Kidney epithelial cell (primary cell): ENCODE measurements at places on chromosomes 6 and 20. TPM values are rescaled to one million over a fixed set of nuclear protein-coding genes. Genes with fewer than 3 reads are reported as not detected.

Gene C20orf202
- total RNA-seq = not detected in 2 replicates

Gene EBF4
- 8.1 and 9.7 TPM in 2 replicates for total RNA-seq

Gene PNLDC1
- total RNA-seq = not detected in 2 replicates

Gene LZTS3
- 10.4 and 11.3 TPM in 2 replicates for total RNA-seq

DNA sequence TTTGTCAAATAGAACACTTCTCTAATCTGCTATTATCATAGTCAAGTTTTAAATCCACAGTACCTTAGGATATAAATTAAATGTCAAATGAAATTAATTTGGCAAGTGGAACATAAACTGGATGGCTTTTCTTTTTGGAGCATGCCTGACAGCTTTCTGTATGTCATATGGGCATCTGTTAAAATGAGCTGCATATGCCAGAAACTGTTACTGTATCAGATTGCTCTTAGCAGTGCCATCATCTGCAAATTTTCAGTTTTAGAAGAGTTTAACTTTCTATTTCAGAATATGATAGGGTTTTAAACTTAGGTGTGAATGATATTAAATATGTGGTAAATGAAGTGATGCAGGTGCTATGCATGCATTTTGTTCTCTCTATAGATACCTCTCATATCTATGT is 3.4 kb upstream of the EEF1E1 start:
- DNase-seq = no peak

DNA sequence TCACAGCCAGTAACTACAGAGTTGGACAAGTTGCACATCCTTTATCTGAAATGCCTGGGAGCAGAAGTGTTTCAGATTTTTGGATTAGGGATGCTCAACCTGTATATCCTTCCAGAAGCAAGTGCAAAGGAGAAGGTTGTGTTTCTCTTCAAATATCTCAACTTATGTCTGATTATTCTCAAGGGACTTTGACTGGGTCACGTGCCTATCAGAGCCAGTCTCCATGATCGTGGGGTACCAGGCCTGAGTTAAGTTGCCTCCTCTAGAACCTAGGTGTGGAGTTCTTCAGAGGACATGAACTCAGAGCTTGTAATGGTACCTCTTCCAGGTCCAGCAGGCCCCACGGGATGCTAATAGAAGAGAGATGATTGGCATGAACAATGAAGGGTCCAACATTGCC is 7.8 kb downstream of the CD83 start:
- no peak for DNase-seq

DNA sequence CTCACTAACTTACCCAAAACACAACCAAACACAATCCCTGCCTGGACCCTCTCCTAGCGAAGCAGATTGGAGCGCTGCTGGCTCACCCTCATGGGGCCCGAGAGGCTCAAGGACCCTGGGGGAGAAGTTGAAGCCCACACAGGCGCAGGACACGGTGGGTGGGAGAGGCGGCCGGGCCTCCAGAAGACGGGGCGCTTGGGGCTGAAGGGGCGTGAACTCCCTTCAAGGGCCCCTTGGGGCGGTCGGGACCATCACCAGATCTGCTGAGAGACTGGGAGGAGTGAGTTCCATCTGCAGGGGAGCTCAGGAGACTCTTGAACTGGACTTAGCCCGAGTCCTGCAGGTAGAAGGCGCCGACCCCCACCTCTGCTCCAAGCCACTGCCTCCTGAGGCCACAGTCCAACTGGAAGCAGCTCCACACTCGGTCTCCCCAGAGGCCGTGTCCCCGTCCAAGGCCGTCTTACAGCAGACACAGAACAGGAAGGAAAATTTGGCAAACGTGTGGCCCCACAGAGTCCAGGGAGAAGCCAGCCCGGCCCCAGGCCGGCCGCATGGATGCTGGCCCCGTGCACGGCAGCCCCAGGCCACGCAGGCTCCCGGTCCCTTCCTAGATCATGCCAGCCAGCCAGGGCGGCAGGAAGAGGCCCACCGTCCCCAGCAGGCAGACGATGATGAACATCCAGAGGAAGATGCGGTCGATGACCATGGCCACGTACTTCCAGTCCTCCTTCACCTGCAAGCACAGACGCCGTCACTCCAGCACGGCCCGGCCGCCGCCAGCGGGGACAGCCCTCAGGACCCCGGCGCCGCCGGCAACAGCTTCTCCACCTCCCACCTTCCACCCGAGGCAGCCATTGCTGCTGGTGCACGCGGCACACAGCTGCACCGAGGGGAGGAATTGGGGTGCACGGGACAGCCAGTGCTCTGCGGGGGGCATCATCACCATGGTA is 14.7 kb downstream of the CHRNA4 start:
- DNase-seq = no peak

DNA sequence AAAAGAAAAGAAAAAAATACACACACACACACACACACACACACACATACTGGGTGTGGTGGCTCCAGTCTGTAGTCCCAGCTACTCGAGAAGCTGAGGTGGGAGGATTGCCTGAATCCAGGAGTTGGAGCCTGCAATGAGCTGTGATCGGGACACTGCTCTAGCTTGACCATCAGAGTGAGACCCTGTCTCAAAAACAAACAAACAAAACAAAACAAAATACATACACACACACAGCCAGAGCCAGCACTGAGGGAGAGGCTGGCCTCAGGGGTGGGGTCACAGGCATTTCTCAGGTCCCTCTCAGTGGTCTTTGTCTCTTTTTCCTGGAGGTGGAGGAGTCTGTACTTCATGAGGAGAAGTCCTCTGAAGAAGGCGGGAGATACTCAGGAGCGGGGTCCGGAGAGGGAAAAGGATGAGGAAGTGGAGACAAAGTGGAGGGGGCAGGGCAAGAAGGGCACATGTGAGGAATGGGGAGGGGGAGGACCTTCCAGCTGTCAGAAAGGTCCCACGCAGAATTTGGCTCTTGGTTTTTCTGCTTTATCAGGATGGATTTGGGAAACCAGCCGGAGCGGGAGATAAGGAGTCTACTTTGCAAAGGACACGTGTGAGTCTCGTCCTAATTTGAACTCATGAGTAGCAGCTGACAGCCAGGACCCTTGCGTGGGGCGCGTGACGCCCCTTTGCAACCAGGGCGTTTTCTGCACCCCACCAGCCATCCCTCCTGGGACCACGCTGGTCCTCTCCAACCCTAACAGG is 7.7 kb upstream of the MICB start:
- DNase-seq = no peak

GRCh38 chr6:145147559-145147958 is 587.8 kb downstream of the EPM2A start:
- DNase-seq = no peak

DNA sequence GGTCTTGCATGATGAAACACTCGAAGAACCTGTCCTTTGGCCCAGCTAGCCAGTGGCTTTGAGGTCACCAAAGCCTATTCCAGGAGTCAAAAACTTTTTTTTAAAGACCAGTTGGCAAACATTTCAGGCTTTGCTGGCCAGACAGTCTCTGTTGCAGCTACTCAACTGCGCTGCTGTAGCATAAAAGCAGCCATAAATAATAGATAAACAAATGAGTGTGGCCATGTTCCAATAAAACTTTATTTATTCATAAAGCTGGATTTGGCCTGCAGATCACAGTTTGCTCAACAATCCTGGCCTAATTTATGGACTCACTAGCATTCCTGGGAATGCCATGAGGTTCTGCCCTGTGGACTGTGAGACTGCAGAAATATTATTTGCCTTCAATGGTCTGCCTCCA is 68.8 kb upstream of the LTV1 start:
- no peak for DNase-seq

- DNase-seq = no peak
Measured at GRCh38 chr6:47483516-47483852, 5.9 kb downstream of the CD2AP start.

DNA sequence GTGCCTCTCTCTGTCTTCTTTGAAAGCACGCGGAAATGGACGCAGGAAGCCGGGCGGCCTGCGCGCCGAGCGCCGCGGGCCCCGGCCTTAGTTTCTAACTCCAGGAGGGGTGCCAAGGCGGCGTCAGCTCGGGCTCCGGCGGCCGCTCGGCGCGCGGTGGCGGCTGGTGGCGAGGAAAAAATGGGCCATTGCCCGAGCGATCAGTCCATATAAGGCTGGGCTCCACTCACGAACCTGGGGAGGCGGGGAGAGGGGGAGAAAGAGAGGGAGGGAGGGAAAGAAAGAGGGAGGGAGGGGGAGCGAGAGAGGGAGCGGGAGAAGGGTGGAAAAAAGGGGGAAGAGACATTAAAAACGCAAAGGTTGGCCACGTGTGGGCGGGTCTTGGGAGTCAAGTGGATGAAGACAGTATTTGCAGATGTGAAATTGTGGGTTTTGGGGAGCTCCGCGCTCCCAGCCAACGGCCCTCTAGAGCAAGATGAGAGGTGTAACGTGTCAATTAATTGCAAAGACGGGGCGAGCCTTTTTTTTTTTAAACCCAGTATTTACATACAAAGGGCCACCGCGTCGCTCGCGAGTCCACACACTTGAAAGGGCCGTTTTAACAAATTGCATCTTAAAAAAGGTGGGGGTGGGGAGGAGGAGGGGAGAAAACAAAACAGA is at the start of gene NKX2-2:
Gene NKX2-2, minus strand, starts transcription at position 184 of the 660 bp plus-strand sequence. CDS start 395 bp downstream, outside the sequence.
- no peak for DNase-seq

DNA sequence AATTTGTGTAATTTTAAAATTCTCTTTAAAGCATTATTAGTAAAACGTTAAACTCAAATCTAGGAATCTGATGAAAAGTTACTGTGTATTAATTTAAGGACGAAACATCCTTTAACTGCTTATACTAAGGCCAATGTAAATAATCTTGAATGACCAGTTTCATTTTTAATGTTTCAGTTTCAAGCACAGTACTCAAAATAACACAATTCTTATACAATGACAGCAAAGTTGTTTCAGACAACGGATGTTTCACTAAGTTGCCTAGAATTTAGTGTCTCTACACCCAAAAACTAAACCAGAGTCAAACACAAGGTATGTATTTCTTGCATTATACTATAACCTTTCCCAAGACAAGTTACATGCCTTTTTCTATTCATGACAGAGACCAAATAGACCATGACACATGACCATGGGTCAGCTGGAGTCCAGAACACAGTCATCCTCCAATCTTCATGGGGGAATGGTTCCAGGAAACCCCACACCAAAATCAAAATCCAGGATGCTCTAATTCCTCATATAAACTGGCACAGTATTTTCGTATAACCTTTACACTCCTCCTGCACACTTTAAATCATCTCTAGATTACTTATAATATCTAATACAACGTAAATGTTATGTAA is 7.7 kb downstream of the PHIP start:
- no peak for DNase-seq

DNA sequence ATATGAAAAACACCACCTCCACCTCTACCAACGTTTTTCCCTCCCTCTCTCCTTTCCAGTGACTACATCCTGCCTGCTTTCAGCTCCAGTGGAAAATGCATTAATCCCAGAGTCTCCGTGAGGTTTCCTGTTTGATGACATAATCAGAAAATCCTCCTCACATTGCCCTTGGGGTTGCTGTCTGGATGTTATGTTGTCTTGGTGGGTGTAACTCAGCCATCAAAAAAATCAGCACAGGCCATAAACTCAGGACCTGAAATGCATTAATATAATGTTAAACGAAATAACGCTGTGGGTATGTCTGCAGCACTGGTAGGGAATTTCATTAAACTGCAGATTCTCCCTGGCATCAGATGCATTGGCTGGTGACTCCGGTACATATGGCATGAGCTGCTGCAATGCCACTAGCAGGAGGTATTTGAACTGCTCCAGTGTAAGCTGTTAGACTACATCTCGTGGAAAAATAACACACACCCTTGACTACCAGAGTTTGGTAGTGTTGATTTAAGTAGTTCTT is 297.8 kb downstream of the PRL start:
- DNase-seq = peak; percentile 44

GRCh38 chr6:21357262-21357661 is 236.3 kb upstream of the SOX4 start:
- DNase-seq = no peak

GRCh38 chr20:51979226-51979625 is 176.9 kb upstream of the SALL4 start:
- no peak for DNase-seq
